ENCODE measurements at places on chromosomes 3 and 15.

GRCh38 chr3:126080970-126081369 is 3.0 kb downstream of the SLC41A3 start:
- no peak for DNase-seq

- no peak for DNase-seq
These were observed 5.6 kb upstream of the P2RY14 start for GRCh38 chr3:151283907-151284461.

DNA sequence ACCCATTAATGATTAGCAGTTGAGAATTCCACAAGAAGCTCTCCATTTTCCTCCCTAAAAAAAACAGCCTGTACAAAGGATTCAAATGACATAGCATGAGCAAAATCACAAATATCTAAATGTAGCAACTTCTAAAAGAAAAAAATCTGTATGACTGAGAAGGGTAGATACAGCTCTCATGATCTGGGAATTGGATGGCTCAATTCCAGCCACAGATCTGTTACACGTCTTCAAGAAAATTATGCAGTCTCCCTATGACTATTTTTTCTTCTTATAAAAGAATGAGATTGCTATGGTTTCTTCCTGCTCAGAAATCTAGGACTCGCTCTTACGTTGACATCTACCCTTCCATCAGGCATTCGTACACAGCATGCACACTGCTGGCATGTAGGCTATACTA is 71.5 kb downstream of the PLCH1 start:
- no peak for DNase-seq

DNA sequence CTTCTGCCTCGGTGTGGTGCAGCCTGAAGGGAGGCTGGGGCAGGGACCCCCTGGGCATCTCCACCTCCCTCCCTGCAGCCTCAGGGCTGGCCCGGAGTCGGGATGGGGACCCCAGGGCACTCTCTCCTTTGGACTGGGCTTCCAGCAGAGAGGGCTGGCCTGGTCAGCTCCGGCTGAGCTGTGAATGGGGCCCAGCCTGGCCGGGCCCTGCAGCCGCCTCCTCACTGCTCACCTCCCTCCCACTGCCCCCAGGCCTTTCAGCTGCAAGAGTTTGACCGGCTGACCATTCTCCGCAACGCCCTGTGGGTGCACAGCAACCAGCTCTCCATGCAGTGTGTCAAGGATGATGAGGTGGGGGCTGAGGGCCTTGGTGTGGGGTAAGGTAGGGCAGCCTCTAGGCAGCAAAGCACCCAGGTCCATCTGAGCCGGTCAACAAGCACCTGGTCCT is 36.0 kb downstream of the PSTPIP1 start:
- DNase-seq, result peak; percentile 8

- no peak for DNase-seq
These were observed 158.0 kb downstream of the RAB11A start for GRCh38 chr15:66027268-66027805.

DNA sequence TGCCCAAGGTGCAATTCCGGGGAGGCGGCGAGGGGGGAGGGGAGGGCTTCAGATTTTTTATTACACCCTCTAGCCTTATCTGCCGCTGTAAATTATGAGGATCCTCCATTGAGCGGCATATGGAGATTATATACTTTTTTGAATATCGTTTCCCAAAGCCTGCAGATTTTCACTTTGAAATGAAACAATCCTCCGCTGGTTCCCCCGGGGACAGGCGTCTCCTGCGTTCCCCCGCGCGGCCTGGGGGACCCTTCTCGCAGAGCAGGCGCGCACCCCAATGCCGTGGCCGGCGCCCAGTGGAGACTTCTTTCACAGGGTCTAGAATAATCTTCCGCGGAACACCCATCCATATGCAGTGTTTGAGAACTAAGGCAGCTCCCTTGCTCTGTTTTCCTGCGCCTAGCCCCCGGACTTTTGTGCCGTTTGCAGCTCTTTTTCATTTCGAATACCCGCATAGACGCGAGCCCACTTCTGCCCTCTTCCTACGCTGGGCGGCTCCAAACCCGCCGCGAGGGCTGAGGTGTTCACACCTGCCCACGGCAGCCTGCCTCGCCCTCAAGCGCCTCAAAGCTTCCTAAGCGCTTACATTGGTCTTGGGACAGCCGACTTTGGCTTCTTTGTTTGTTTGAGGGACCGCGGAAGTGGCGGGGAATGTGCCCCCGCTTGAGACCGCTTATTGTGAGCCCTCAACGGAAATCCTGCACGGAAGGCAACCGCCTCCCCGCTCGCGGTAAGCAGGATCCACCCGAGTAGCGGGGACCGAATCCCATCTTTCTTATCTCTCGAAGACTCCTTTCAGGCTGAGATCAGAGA is 7.5 kb downstream of the SOX14 start:
- DNase-seq, result no peak

GRCh38 chr3:171181907-171182690 is 155.6 kb upstream of the SLC2A2 start:
- no peak for DNase-seq

Measured in BE2C (cell line).